ENCODE measurements at places on chromosomes 3 and 15.

GRCh38 chr15:75225951-75226732, 24.5 kb downstream of the C15orf39 start:
- DNase-seq = no peak

- DNase-seq = no peak
Observed at GRCh38 chr3:73437828-73438227, 186.9 kb downstream of the PDZRN3 start.

GRCh38 chr3:156360963-156361362, 194.0 kb downstream of the SSR3 start:
- DNase-seq = no peak

DNA sequence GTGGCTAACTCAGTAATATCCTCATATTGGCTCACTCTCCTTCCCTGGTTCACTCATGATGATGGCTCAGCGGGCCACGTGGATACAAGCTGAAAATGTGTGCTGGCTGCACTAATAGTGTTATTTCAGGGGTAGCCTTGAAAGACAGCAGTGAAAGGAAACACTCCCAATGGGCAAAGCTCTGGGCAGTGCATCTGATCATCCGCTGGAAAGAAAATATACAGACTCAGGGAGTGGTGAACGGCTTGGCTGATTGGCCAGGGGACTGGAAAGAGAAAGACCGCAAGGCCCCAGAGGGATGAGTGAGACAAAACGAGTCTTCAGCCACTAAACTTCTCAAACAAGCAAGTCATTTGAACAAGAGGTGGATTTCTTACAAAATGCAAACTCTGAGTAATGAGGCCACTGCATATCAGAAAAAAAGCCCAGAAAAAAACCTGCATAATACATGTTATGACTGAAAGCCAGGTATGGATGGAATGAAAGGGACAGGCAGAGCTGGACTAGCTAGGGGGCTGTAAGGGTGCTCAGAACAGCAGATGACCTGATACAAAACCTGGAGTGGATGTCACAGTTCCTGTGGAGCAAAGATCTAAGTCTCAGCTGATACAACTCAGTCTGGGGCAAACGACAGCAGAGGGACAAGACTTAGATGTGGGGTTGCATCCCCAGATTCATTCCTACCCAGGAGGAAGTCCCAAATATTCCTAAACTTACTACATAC, 33.3 kb downstream of the CMTM6 start:
- DNase-seq = no peak

DNA sequence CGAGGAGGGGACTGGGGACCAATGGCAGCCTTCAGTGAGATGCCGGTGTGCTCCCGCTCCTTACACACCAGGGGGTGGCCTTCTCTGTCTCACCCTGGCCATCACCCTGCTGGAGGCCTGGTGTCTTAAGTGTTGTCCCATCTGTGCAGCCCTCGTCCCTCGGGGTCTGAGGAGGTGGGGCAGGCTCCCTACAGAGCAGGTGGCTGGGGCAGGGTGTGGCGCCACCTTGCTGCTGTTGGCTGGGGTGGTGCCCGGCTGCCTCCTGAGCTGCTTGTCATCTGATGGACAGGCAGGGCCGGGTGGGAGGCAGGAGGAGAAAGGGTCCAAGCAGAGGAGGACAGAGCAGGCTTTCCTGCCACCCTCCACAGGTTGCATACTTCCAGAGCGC, 25.9 kb downstream of the PTPN23 start:
- no peak for DNase-seq

- DNase-seq = no peak
Observed at GRCh38 chr3:28682121-28682520, 333.5 kb upstream of the AZI2 start.

DNA sequence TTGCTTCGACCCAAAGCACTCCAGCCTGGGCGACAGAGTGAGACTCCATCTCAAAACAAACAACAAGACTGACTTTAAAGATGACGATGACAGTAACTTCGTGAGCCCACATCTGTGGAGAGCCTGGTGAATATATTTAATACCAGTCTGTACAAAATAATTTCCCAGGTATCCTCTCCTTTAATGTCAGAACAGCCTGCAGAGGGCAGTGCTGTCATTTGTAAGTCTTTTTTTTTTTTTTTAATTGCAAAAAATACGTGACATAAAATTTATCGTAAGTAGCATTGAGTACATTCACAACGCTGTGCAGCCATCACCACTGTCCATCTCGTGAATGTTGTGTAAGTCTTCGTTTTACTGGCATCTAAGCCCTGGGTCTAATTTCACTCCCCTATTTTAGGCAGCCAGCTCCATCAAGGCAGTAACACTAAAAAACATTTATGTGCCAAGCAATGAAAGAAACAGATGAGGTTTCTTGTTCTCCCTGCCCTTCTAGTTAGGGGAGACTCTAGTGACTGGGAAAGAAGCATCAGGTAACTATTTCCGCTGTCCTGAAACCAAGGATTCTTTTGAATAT, 1.4 kb downstream of the HTD2 start:
- no peak for DNase-seq

GRCh38 chr3:150599611-150600297, 3.4 kb upstream of the SELENOT start:
- no peak for DNase-seq

DNA sequence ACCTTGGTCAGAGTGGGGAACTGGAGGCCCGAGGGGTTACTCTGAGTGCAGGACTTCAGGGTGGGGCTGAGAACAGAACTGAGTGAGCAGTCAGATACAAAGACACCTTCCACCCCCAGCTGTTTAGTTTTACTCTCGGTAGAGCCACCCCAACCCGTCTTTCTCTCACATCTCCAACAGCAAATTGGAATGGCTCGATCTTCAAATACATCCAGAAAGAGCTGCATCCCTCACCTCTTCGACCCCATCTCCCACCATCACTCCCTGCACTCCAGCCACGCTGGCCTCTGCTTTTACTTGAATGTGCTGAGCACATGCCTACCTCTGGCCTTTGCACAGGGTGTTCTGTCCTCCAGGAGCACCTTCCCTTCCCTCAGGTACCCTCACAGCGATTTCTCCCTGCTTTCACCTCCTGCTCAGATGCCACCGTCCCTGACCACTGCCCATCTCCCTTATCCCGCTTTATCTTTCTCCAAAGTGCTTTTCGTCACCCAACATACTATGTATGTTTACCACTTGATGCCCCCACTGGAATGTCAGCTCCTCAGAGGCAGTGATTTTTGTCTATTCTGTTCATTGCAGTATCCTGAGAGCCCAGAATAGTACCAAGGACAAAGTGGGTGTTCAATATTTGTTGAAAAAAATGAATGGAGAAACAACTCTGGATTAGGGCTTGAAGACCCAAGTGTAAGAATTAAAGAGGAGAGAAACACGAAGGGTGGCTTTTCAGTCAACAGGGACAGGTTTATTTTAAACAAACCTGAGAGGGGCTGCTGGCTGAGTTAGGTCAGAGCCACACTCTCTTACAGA, 4.4 kb downstream of the CHCHD4 start:
- no peak for DNase-seq

- DNase-seq = no peak
Observed at GRCh38 chr3:44036850-44037249, 204.8 kb upstream of the TOPAZ1 start.

DNA sequence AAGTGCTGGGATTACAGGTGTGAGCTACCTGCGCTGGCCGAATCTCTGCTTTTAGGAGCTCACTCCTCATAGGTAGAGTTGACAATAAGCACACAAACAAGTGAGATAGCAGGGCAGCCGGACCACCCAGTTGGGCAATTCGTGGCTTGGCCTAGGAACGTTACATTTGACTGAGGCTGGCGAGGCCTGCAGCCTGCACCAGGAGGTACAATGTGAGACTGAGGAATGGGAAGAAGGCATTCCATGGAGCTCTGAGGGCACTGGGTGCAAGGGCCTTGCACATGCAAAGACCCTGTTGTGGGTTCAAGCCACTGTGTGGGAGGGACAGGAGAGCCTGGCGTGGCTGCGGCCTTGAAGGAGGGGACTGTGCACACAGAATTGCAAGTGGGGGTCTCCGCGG, 152.5 kb downstream of the LRRK1 start:
- DNase-seq = no peak
